Aorta (tissue), 5 donors: ENCODE measurements at places on chromosomes 5 and 9. TPM values are rescaled to one million over a fixed set of nuclear protein-coding genes. Genes with fewer than 3 reads are reported as not detected.
A peak's percentile ranks its signal among the peaks of the same experiment; 100 is the strongest.

GFI1B gene
- total RNA-seq: not detected

- no peaks in the 10 kb centered on the region for H3K4me1 ChIP-seq
- no peaks in the 10 kb centered on the region for H3K36me3 ChIP-seq
- no peaks in the 10 kb centered on the region for H3K27me3 ChIP-seq
- H3K27ac ChIP-seq: no peak overlapping the region
These were observed 16.8 kb downstream of the GBGT1 start for GRCh38 chr9:133146746-133147411.

INSL4 gene
- not detected for total RNA-seq

- no peaks in the 10 kb centered on the region for H3K36me3 ChIP-seq
- no peaks in the 10 kb centered on the region for H3K27me3 ChIP-seq
- H3K27ac ChIP-seq: no peak overlapping the region
- no peak overlapping the region for H3K4me3 ChIP-seq
- no peaks in the 10 kb centered on the region for H3K4me1 ChIP-seq
These were observed 645.4 kb downstream of the PRELID2 start for GRCh38 chr5:145189746-145190145.

DNA sequence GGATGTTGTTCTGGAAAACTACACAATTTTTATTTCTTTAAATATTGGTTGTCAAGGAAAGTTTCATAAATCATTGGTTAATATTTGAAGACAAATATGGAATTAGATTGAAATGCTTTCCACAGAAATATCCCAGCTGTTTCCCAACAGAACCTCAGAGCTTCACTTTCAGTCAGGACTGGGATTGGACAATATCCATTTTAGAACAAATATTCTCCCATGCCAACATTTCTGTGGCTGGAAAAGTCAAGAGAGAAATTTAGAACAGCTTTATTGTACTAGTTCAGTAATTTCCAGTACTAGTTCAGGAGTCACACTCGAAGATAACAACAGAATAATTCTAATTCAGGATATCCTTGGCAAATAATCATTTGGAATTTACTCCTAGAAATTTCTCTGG lies 116.1 kb upstream of the TUT7 start:
- no peaks in the 10 kb centered on the region for H3K36me3 ChIP-seq
- H3K4me1 ChIP-seq: no peaks in the 10 kb centered on the region
- H3K4me3 ChIP-seq: no peak overlapping the region
- H3K27me3 ChIP-seq: no peaks in the 10 kb centered on the region
- no peak overlapping the region for H3K27ac ChIP-seq
- no peak for DNase-seq

GRCh38 chr5:71629950-71630349 lies 42.8 kb downstream of the MCCC2 start:
- peaks cover 3% of the 10 kb centered on the region for H3K36me3 ChIP-seq
- H3K27me3 ChIP-seq: no peaks in the 10 kb centered on the region
- H3K4me3 ChIP-seq: no peak overlapping the region
- no peaks in the 10 kb centered on the region for H3K4me1 ChIP-seq
- DNase-seq: no peak

- no peak overlapping the region for H3K27ac ChIP-seq
- no peak overlapping the region for H3K4me3 ChIP-seq
- no peak for DNase-seq
- H3K27me3 ChIP-seq: no peaks in the 10 kb centered on the region
These were observed 117.6 kb upstream of the HMHB1 start for GRCh38 chr5:143694357-143694756.

- no peak overlapping the region for H3K4me3 ChIP-seq
- no peaks in the 10 kb centered on the region for H3K27me3 ChIP-seq
- no peaks in the 10 kb centered on the region for H3K36me3 ChIP-seq
- H3K27ac ChIP-seq: no peak overlapping the region
- no peaks in the 10 kb centered on the region for H3K4me1 ChIP-seq
These were observed 1.1 kb downstream of the HTR1A start for GRCh38 chr5:63961125-63961597.

GRCh38 chr5:78549043-78549442 lies 99.5 kb downstream of the LHFPL2 start:
- H3K27ac ChIP-seq: peak overlapping the region; percentile 19
- DNase-seq: no peak
- no peak overlapping the region for H3K4me3 ChIP-seq
- H3K4me1 ChIP-seq: peaks cover 7% of the 10 kb centered on the region

DNA sequence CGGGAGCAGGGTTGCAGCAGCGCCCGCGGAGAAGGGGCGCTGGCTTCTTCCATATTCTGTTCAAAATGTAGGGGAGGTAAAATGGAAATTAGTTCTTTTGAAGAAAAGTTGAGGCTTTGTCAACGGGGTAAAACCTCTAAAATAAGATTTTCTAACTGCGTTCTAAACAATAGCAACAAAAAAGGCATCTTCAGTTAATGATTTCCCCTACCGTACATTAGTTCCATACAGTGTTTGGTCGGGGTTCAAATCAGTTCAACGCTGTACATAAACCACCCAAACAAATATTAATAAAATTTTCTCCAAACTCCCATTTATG lies 343 bp upstream of the FANCC start:
- H3K4me3 ChIP-seq: peak overlapping the region; percentile 66
- H3K4me1 ChIP-seq: no peaks in the 10 kb centered on the region
- no peaks in the 10 kb centered on the region for H3K27me3 ChIP-seq
- H3K36me3 ChIP-seq: no peaks in the 10 kb centered on the region
- DNase-seq: no peak

- no peaks in the 10 kb centered on the region for H3K36me3 ChIP-seq
- H3K27me3 ChIP-seq: no peaks in the 10 kb centered on the region
- DNase-seq: no peak
- peak overlapping the region; percentile 71 for H3K4me3 ChIP-seq
- no peaks in the 10 kb centered on the region for H3K4me1 ChIP-seq
- peak overlapping the region; percentile 94 for H3K27ac ChIP-seq
These were observed 25.3 kb upstream of the ANXA2R start for GRCh38 chr5:43065387-43065947.

- no peaks in the 10 kb centered on the region for H3K27me3 ChIP-seq
- DNase-seq: no peak
- H3K4me1 ChIP-seq: no peaks in the 10 kb centered on the region
- no peak overlapping the region for H3K27ac ChIP-seq
- H3K4me3 ChIP-seq: no peak overlapping the region
These were observed 27.2 kb downstream of the SLC6A7 start for GRCh38 chr5:150217038-150217437.

DNA sequence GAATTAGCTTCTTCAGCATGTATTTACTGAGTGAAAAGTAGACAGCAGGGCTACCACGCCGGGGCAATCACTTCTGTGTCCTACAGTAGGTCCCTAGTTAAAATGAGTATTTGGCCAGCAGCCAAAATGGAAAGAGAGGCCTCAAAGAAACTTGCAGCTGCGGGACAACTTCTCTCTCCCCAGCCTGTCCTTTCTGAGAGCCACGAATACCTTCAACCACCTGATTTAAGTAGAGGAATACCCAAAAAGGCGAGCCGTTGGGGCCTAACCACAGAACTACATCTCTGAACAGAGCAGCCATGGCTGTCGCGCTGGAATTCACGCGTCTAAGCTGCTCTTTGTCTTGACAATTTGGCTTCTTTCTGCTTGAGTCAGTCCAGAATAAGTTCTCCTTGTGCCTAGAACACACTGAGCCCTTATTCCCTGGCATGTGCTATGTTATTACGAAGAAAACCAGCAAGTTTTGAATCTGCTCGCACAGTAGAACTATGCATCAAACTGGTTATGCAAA lies 43.8 kb upstream of the GOLPH3 start:
- DNase-seq: no peak
- H3K27ac ChIP-seq: no peak overlapping the region
- H3K27me3 ChIP-seq: no peaks in the 10 kb centered on the region
- H3K4me1 ChIP-seq: no peaks in the 10 kb centered on the region

DNA sequence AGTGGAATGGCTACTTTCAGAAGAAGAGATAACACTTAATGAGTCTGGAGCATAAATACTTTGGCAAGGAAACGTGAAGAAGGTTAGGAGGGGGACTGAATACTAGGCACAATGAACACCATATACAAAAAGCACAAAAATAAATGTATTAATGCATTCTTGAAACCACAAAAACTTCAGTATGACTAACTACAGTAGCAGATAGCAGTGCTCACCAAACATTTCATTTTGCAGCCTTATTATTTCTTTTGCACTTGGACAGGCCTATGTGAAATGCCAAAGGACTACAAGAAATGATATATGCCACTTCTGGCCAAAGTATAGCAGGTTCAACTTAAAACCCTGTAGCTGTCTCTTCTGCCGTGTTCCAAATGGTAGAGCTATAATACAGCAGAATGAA lies 26.3 kb downstream of the UBQLN1 start:
- no peak overlapping the region for H3K27ac ChIP-seq
- DNase-seq: no peak
- peaks cover 10% of the 10 kb centered on the region for H3K36me3 ChIP-seq
- no peaks in the 10 kb centered on the region for H3K4me1 ChIP-seq
- H3K27me3 ChIP-seq: no peaks in the 10 kb centered on the region
- H3K4me3 ChIP-seq: no peak overlapping the region

GRCh38 chr9:124760719-124761118 lies 10.4 kb downstream of the NR6A1 start:
- H3K4me3 ChIP-seq: no peak overlapping the region
- H3K27me3 ChIP-seq: no peaks in the 10 kb centered on the region
- H3K36me3 ChIP-seq: no peaks in the 10 kb centered on the region
- H3K4me1 ChIP-seq: no peaks in the 10 kb centered on the region
- no peak for DNase-seq

CCDC171 gene
- total RNA-seq: 5.2 TPM

DNA sequence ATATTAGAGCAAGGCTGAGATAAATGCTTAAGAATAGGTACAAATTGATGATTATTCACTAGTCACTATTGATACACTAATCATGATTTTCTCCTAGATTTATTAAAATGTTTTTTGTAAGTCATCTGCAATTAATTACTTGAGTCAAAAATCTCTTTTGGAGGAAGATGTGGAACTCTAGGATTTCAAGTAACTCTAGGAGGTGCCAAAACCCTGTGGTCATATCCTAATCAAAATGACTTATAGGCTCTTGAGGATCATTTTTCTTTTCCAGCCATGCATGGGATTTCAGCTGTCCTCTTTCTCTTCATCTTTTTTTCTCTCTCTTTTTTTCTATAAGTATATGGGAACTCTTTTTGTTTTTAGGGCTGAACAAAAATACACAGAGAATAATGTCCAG lies 141.8 kb upstream of the CD180 start:
- no peak for DNase-seq
- no peaks in the 10 kb centered on the region for H3K4me1 ChIP-seq
- no peak overlapping the region for H3K4me3 ChIP-seq

MARCHF3 gene
- 23.1 TPM for total RNA-seq

DNA sequence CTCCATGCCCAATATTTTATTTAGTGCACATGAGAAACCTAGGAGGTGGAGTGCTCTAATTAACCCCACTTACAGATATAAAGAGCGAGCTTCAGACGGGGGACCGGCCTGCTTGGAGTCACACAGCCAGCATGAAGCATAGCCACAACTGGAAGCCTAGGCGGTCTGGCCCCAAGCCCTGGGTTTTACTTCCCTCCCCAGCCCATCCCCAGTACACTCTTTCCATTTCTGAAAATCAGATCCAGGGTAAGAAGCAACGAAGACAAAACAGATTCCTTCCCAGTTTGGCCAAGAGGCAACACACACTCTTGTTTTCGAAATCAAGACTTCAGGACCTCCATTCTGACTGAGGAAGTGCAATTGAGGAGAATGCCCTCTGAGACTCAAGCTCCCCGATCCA lies 27.1 kb downstream of the KCNMB1 start:
- H3K27ac ChIP-seq: no peak overlapping the region
- H3K27me3 ChIP-seq: no peaks in the 10 kb centered on the region
- no peaks in the 10 kb centered on the region for H3K36me3 ChIP-seq
- no peak overlapping the region for H3K4me3 ChIP-seq
- H3K4me1 ChIP-seq: no peaks in the 10 kb centered on the region

- H3K4me1 ChIP-seq: no peaks in the 10 kb centered on the region
- no peak for DNase-seq
- no peaks in the 10 kb centered on the region for H3K27me3 ChIP-seq
- no peak overlapping the region for H3K4me3 ChIP-seq
- no peak overlapping the region for H3K27ac ChIP-seq
These were observed 32.7 kb downstream of the KCNT1 start for GRCh38 chr9:135734616-135735144.

IFNA13 gene
- total RNA-seq: not detected

CSF2 gene
- total RNA-seq: 0.51 TPM

DNA sequence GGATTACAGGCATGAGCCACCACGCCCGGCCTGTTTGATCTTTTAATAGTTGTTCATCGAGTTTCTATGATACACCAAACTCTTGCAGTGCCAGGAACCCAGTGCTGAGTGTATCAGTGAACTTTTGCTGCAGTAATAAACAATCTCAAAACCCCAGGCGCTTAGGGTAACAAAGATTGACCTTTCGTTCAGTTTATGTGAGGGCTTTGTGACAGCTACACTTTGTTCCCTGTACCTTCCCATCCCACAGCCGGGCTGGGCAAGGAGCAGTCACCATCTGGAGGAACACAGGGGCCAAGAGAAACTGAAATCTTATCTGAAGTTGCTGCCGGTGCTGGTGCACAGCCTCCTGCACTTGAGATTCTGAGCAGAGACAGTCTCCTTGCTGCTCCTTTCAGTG lies 17.2 kb upstream of the WNK2 start:
- H3K27me3 ChIP-seq: no peaks in the 10 kb centered on the region
- no peak for DNase-seq
- H3K36me3 ChIP-seq: no peaks in the 10 kb centered on the region
- H3K4me1 ChIP-seq: no peaks in the 10 kb centered on the region
- no peak overlapping the region for H3K4me3 ChIP-seq
- no peak overlapping the region for H3K27ac ChIP-seq

DNA sequence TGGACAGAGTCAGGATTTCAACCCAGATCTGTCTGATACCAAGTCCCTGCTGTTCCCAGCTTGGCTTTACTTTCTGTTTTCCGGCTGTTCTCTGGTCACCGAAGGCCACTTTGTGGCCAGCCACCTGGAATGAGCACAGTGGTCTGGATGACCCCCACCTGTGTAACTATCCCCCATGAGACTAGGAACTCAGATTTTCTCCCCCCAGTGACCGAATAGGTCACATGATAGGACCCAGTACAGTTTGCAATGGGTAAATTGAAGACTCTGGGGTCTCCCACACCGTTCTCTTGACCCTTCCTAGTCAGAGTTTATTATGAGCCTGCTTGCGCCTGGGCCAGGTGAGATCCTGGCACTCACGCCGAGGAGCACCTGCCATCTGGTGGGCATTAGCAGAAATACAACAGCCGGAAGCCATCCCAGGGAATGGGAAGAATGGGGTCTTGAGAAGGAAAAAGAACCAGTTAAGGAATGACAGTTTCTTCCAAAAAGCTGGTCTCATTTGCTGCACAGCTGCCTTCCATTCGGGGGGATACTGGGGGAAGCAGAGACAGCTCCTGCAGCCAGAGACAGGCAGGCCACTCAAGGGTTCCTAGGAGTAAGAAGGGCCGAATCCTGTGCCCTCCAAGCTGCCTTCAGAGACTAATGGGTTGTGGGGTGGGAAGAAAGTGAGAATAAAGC lies 7.1 kb downstream of the PHYHD1 start:
- DNase-seq: no peak

DNA sequence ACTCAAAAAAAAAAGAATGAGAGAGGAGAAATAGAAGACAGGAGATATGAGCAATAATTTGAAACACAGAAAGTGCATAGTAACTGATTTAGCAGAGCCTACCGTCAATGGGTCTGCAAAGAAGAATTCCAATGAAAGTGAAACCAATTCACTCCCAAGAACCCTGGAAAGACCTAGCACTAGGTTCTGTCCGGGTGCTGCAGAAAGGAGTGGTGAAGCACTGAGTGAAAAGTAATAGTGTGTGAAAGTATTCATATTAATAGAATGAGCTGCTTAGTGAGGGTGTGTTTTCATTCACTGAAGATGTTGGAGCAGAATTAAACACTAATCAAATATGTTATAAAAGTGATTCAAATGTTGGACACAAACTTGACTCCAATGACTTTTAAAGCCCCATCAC lies 51.3 kb upstream of the SLC30A5 start:
- no peak overlapping the region for H3K27ac ChIP-seq
- H3K4me1 ChIP-seq: no peaks in the 10 kb centered on the region
- H3K27me3 ChIP-seq: no peaks in the 10 kb centered on the region
- DNase-seq: no peak
- no peak overlapping the region for H3K4me3 ChIP-seq

ALDH7A1 gene
- 25.3 TPM for total RNA-seq

ARHGEF37 gene
- total RNA-seq: 9.7 TPM
